ENCODE measurements at places on chromosomes 7 and 10.

DNA sequence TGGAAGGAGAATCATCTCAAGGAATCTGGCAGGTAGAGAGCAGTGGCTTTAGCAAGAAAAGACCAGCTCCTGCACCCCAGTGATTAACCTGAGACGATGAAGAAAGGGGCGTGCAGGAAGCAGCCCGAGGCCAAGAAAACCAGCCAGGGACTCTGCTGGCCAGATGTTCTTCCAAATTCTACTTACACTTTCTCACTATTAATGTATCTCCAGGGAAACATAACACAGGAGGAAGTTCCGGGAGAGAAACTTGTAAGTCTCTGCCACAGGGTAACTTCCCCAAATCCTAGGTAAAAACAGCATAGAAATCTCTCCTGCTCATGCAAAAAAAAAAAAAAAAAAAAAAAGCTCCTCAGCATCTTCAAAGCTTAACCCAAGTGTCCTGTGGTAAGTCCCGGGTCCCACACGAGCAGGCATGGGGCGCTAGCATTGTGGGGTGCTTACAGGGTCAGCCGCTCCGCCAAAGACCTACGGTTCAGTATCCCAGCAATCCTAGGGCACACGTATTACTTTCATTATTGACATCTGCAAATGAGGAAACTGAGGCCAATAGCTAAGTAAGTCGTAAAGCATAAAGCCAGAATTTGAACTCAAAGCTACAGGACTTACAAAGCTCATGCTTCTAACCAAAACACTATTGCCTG lies 97.2 kb upstream of the GNA12 start:
- DNase-seq: no peak

DNA sequence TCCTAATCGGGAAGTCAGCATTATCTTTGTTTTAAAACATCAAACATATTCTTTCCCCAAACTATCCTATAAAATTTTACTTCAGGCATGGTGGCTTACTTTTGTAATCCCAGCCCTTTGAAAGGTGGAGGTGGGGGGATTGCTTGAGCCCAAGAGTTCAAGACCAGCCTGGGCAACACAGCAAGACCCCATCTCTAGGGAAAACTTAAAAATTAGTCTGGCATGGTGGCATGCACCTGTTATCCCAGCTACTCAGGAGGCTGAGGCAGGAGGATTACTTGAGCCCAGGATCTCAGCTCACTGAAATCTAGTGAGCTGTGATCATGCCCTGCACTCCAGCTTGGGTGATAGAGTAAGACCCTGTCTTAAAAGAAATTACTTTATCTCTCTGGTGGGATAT lies 4.9 kb downstream of the CLDN12 start:
- no peak for DNase-seq

GRCh38 chr7:19561121-19561805 lies 147.6 kb downstream of the POLR1F start:
- no peak for DNase-seq

DNA sequence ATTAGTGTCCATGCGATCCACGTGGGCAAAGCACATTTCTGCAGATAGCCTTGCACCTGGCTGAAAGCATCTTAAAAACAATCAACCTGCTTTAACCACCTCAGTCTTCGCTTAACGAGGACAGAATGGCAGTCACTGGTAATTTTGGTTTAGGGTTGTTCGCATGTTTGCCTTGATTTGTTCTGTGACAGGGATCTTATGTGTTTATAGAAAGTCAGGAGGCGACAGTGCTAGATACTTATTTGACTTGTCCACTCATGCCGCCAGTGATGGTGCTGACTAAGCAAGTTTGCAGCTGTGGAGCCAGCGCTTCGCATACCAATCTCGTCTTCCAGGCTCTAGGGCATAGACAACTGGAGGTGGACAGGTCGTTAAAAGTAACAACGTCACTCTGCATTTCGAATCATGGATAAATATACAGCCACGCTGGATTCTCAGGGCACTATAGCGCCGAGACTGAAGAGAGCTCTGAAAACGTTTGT lies 1.2 kb upstream of the TMEM243 start:
- DNase-seq: no peak

GRCh38 chr7:158548726-158549125 lies 38.9 kb downstream of the PTPRN2 start:
- DNase-seq: no peak

GRCh38 chr7:53996876-53997275 lies 545.3 kb upstream of the VSTM2A start:
- no peak for DNase-seq

DNA sequence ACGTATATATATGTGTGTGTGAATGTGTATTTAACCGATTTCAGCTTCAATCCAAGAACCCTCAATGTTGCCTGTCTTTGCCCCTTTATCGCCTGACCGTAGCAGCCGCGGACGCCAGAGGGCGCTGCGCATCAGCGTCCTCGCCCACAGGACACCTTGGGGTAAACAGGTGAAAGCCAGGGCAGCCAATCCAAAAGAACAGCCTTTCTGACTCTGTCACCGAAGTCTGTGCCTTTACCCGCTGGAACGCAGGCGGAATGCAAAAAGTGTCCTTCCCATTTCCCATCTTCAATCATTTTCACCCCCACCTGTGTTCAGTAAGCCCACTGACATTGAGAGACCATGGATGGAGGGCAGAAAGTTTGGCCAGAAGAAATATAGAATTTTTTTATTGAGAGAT lies 3.6 kb downstream of the NXPH1 start:
- peak; percentile 72 for DNase-seq

- DNase-seq: no peak
These were observed 267.0 kb downstream of the FRMD4A start for GRCh38 chr10:14063531-14064285.

DNA sequence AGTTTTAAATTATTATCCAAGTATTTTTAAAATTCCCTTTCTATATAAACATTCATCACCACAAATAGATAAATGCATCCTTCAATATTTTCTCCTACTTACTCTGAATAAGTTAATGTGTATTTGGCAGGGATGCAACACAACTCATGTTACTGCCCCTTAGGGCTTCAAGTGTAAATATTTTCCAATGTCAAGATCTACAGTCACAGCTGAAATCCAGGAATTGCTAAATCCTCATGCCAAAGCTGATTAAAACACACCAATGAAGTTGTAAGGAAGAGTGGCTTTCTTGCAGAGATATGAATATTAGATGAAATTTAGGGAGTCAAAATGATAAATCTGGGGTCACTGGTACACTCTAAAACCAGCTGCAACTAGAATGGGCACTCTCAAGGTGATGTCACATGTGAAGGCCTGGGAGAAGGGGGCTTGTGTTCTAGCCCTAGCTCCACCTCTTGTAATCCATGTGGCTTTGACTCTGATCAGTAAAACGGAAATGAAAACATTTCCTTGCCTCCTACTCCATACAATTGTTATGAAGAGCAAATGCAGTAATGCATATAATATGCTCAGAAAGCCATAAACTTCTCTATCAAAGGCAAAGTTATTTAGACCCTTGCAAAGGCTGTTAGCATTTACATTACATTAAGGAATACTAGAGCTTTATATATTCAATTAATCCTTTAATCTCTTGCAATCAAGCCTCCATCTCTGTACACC lies 228.1 kb upstream of the NFE2L3 start:
- DNase-seq: no peak

GRCh38 chr7:110675383-110676103 lies 415.4 kb upstream of the LRRN3 start:
- DNase-seq: no peak

DNA sequence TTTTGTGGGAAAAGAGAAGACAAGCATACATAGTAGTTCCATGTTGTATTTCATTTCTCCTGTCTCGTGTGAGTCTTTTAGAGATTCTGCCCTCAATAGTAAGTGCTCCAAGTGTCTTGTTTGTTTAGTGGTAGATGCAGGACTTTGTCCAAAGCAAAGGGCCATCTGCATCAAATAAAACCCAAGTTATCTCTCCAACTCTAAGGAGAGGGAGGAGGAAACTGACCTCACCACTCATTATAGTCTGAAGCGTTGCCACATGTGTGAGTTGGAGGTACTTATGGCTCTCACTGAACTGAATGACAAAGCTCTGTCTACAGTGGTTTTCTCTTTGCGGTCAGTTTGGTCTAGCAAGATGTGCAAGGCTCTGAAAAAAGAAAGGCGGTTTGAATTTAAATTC lies 272.6 kb downstream of the DOCK4 start:
- DNase-seq: no peak

DNA sequence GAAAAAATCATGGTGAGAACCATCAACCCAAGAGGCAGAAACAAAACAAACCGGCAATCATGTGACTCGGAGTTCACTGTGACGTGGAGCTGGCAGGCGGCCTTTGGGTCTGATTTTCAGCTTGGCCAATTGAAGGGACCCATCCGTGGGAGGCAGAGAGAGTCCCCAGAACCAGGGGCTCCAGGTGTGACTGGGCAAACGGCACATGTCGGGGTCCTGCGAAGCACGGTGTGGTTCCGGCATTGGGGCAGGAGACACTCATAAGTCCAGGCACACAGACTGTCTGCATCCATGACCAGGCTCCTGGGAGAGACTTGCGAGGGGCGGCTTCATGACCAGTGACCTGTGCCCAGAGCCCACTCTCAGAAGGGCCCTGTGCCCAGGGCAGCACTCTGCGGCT lies 12.6 kb upstream of the CNPY1 start:
- DNase-seq: no peak

GRCh38 chr10:132388891-132389432 lies 8.0 kb upstream of the PWWP2B start:
- no peak for DNase-seq

GRCh38 chr7:111025006-111025405 lies 65.9 kb upstream of the LRRN3 start:
- no peak for DNase-seq

GRCh38 chr10:129710510-129710847 lies 243.4 kb downstream of the MGMT start:
- no peak for DNase-seq

GRCh38 chr7:50399206-50399605 lies 50.9 kb downstream of the FIGNL1 start:
- DNase-seq: no peak

- no peak for DNase-seq
These were observed 39.4 kb downstream of the PLXNA4 start for GRCh38 chr7:132536654-132537395.

DNA sequence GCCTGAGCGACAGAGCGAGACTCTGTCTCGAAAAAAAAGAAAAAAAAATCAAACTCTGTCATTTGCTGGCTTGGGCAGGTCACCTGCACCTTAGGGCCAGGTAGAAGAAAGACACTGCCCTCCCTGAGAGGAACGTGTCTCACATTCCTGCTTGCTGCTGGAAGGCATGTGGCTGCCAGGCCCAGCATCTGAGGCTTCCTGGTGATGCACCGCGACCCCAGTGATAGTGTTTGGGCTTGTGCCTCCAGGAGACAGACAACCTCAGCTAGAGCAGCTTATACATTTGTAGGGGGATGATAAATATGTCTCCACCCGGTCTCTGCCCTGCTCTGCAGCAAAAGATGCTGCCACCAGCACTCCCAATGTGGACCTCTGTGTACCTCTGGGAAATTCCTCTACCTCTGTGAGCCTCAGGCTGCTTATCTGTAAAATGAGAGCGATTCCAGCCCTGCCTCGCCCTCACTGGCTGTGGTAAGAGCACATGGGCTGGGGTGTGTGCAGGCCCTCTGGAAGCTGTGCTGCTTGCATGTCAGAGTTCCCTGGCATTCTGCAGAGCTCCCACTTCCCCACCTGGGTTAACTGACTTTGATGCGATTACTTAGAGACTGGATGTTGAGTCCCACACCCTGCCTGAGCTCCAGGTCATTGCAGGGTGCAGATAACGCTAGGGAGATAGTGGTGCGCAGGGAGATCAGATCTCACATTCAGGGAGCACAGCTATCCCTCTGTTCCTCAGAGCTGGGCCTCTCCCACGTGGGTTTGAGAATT lies 19.9 kb downstream of the SLC29A3 start:
- DNase-seq: no peak

DNA sequence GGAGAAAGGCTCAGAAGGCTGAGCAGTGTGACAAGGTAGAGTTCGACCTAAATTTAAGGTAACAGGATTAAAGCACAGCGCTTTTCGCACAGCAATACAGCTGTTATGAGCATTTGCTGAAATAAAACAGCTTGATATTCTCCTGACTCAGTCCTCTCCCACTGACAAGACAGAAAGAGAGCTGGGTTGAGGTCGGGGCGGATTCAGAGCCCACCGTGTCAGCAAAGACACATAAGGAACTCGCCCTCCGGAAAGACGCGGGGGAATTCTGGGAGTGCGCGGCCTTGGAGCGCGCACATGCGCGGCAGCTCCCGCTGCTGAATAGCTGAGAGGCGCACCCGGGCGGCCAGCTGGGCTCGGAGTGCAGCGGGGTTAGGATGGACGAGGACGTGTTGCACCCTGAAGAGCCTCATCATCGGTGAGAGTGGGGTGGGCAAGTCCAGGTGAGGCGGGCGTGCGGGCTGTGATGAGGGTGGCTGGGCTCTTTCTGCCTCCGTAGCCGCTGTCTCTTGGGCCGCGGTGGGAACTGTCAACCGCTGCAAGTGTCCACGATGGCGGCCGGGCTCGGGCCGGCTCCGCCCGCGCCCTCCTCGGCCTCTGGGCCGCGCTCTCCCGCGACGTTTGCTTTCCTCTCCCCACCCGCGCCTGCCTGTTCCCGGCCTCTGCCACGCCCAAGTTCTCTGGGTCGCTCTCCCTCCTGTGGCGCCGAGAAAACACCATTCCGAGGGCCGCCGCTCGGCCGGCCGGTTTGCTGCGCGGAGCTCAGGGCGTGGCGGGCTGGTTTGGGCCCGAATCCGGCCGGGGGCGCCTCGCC lies 120.6 kb downstream of the LYZL1 start:
- DNase-seq: peak; percentile 45

DNA sequence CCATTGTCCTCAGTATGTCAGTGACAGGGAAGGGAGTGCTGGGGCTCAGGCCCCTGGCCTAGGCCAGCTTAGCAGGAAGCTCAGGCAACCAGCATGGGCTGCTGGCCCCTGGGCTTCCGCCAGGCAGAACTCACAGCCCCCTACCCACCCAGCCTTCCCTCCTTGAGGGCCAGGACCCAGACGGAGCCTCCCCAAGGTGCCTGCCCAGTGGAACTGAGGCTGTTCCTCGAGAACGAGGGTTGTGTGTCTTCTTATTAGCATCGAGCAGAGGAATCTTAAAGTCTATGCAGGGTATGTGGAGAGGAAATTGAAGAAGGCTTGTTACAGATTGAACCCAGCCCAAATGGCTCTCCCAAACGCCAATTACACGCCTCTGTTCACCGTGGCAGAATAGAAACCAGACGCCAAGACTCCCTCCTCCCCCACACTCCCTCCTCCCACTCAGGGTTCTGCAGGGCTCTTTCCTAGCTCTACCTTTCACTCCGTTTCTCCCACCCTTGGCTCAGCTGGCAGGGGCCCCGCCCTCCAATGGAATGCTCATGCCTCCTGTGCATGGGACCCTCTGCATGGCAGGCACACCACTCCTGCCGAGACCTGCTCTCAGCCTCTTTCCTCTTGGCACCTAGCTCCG lies 134.4 kb downstream of the ZMIZ1 start:
- DNase-seq: no peak

GRCh38 chr7:94344826-94345225 lies 49.9 kb upstream of the COL1A2 start:
- no peak for DNase-seq

Data from D721Med (cell line).